ENCODE measurements at places on chromosomes 6 and 20.

DNA sequence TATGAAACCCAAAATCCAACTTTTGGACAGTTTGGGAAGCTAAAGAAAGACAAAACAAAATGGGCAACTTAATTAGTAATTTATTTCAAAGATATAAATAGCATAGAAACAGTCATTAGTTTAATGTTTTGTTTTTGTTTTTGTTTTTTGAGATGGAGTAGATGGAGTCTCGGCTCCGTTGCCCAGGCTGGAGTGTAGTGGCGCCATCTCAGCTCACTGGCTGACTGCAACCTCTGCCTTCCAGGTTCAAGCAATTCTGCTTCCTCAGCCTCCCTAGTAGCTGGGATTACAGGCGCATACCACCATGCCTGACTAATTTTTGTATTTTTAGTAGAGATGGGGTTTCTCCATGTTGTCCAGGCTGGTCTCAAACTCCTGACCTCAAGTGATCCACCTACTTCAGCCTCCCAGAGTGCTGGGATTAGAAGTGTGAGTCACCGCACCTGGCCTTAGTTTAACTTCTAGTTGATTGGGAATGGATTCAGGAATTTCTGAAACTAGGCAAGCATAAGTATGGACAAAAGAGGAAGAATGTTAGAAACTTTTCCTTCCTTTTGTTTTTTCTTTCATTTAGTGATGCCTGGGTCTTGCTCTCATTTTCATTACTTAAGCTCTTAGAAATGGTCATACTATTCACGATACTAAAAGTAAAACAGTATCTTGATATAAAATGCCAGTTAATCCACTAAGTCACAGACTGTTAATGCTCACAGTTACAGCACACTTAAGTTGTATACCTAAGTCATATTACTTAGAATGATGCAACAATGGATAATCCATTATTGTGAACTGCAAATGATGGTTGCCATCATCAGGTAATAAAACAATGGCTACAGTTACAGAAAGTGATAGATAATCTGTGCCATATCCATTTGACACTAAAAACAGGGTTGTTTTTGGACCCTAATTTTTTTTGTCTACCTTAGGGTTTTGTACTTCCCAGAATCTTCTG, 8.2 kb downstream of the SENP6 start:
- peak; percentile 31 for DNase-seq

DNA sequence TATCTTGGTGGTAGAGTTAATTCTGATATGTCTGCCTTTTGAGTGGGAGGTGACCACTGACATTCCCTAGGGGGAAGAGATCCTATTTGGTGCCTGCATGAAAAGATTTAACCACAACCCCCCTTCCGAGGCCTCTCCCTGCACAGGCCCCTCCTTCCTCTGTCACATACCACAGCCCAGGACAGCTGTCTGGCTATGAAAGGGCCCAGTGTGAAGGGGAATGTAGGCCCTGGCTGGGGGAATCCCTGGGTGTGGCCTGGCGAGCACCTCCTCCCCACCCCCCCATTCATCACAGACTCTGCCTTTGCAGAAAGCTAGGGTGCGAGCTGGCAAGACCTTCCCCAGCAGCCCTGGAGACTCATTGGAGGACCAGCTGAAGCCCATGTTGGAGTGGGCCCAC, 27.4 kb upstream of the MAPRE1 start:
- DNase-seq: peak; percentile 82

DNA sequence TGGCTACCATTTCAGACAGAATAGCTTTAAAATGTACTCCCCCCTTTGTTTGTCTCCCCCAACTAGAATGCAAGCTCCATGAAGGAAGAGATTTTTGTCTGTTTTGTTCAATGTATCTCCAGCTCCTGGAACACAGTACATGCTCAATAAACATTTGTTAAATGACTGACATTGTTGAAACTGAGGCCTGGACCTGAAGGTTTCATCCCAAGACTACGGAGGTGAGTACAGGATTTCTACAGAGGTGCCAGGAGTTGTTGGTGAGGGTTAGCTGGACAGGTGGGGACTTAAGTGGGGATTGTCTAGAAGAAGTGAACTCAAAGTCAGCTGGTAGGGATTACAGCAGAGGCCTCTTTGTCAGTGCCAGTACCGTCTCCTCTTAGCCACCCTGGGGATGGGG, 19.4 kb downstream of the VEGFA start:
- no peak for DNase-seq

DNA sequence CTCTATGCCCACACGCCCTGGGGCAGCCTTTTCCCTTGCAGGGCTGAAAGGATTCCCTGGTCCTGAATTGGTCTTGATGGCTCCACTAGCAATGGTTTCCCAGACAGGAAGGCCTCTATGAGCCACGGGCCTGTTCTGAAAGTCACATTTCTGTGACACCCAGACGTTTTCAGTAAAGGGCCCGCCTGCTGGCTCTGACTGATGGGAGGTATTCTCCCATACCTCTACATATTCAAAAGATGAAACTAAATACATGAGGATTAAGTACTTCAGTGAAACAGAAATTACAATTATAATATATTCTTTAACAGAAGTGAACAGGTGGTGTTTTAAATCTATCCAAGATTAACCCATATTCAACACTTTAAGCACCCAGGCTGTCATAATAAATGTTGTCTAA, 629.8 kb downstream of the CDH26 start:
- no peak for DNase-seq

DNA sequence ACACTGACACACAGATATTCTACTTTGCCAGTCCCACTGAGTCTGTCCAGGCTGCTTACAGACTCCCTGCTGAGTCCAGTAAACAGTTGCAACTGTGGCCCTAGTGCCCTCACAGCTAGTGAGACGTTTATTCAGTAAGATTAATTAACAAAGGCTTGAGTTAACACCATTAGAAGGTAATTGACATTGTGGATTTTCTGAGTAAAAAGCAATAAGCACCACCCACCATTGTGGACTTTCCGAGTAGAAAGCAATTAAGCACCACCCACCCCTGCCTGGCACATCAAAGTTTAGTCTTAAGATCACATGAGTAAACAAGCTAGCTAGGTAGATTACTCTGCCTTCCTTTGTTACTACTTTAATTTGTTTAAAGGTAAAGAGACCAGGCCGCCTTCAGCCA, 408.6 kb upstream of the IMPG1 start:
- no peak for DNase-seq

DNA sequence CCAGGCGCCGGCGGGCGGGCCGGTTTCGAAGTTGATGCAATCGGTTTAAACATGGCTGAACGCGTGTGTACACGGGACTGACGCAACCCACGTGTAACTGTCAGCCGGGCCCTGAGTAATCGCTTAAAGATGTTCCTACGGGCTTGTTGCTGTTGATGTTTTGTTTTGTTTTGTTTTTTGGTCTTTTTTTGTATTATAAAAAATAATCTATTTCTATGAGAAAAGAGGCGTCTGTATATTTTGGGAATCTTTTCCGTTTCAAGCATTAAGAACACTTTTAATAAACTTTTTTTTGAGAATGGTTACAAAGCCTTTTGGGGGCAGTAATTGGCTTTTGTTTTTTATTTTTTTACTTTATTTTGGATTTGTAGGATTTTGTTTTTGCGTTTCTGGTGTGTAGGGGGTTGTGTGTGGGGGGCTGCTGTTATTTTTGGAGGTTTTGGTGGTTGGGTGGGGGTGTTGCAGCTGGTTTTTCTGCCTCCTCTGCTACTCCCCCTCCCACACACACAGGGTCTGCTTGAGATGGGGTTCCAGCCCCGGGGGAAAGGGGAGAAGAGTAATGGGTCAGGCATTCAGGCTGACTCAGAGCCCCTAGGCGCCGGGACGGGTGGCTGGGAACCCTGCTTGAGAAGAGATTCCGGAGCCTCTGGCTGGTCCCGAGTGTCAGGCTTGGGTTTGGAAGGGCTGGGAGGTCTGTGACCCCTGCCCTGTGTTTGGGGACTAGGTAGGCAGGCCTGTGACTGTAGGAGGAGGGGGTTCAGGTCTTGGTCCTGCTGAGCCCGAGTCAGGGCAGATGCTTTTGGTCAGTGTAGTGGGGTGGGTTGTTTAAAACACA, 2.0 kb downstream of the CEBPB start:
- peak; percentile 93 for DNase-seq

DNA sequence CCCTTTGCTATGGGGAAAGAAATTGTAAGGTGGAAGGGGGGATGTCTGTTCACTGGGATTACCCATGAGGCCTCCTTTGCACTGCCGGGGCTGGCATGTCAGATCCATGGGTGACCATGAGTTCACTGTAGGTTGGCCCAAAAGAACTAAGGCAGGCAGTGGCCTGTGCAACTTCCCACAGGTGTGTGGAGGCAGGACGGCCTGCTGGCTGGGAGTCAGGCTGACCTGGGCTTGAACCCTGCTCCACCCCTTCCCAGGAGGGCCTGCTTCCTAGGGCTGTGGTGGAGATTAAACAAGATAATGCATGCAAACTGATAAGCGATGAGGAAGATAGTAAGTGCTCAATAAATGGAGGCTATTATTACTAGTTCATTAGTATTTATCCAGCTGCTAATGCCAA, 163.0 kb downstream of the EYA2 start:
- no peak for DNase-seq

GRCh38 chr6:15355683-15356099, 109.8 kb downstream of the JARID2 start:
- DNase-seq: no peak

DNA sequence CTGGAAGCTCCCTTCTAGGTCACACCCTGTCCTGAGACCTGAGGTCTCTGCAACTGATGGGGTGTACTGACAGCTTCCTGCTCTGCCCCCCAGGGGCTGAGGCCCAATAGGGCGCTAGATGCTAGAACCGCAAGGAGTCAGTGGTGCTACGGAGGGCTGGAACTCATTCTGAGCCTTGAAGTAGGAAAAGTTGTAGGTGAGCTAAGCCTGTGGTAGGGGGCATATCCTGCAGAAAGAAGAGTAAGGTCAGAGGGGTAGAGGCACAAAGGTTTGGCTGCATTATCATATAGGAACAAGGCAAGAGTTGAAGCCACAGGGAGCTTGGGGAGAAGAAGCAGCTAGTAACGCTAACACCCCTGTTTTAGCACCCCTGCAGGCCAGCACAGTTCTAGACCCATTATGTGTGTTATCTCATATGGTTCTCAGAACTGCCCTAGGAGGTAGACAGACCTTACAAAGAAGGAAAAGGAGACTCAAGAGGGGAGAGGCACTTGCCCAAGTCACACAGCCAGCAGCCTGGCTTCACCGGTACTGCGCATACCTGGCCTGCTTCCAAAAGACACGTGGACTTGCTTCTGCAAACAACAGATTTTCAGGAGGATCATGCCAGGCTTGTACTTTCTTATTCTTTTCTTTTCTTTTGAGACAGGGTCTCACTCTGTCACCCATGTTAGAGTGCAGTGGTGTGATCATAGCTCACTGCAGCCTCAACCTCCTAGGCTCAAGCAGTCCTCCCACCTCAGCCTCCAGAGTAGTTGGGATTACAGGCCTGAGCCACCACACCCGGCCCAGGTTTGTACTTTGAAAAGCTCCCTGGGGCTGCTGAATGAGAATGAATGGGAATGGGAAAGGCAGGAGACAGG, 156.1 kb downstream of the MRPL14 start:
- DNase-seq: no peak

- DNase-seq: peak; percentile 61
Observed at GRCh38 chr6:27332692-27333641, 20.9 kb upstream of the POM121L2 start.

DNA sequence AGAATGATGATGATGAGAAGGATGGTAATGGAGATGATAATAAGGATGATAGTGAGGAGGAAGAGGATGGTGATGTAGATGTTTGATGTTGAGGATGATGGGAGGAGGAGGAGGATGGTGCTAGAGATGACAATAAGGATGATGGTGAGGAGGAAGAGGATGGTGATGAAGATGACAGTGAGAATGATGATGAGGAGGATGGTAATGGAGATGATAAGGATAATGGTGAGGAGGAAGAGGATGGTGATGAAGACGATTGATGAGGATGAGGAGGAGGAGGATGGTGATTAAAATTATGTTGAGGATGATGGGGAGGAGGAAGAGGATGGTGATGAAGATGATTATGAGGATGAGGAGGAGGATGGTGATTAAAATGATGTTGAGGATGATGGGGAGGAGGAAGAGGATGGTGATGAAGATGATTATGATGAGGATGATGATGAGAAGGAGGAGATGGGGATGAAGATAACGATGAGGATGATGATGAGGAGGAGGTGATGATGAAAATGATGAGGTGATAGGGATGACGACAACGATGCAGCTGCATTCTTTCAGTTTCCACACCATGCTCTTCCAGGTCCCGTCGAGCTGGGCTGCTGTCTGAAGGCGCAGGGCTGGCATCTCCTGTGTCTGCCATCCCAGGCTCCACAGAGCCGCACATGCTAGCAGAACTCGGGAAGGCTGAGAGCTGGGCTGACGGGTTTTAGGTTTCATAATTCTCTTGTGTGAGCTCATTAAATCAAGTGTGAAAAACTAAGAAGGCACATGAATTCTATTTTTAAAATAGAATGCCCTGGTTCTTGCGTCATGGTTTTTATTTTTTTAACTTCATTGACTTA, 274.9 kb downstream of the SMOC2 start:
- DNase-seq: no peak

GRCh38 chr20:39588148-39588757, 626.1 kb downstream of the DHX35 start:
- DNase-seq: peak; percentile 35

GRCh38 chr6:30926644-30927043, 5.3 kb downstream of the SFTA2 start:
- DNase-seq: no peak

- peak; percentile 42 for DNase-seq
Observed at GRCh38 chr6:75144386-75144785, 61.5 kb downstream of the COL12A1 start.

GRCh38 chr20:31689141-31689540, 33.5 kb downstream of the BCL2L1 start:
- DNase-seq: no peak

- DNase-seq: no peak
Observed at GRCh38 chr6:26361544-26361943, 3.5 kb upstream of the BTN3A2 start.

DNA sequence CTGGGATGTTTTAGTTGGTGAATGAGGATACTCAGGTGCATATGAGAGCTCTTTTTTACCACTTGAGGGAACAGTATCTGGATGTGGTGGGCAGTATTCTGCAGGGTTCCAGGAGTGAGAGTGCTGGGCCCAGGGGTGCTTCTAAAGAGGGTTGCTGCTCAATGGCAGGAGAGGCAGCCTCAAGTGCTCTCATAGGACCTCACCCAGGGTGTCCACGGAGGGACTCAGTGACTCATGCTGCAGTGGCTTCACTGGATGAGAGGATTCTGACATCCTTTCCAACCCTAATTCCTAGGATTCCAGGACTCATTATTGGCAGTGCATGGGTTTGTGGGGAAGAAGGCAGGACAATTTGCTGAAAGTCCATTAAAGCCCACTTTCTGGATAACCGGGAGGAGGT, 176.6 kb upstream of the FERMT1 start:
- DNase-seq: no peak

DNA sequence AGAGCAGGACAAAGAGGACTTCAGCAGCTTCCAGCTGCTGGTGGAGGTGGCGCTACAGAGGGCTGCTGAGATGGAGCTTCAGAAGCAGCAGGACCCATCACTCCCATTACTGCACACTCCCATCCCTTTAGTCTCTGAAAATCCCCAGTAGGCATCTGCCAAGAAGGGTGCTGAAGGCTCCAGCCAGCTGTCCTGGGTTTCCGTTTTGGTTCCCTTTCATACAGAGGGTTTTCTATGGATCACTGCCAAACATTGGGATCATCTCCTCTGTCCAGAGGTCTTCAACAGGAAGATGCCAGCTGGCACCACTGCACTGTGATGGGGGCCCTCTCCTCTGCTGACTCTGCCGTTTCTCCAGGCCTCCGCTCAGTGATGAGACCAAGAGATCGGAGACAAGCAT, 14.3 kb upstream of the RAB5IF start:
- no peak for DNase-seq

GRCh38 chr6:2875359-2876191, 27.5 kb downstream of the SERPINB9 start:
- DNase-seq: peak; percentile 20
